Stimulated activated CD8-positive, alpha-beta memory T cell treated with anti-CD3 and anti-CD28 coated beads, Interleukin-7, amount 100 ng/mL, for 1 hour (primary cell): ENCODE measurements at places on chromosomes 11 and 22.

DNA sequence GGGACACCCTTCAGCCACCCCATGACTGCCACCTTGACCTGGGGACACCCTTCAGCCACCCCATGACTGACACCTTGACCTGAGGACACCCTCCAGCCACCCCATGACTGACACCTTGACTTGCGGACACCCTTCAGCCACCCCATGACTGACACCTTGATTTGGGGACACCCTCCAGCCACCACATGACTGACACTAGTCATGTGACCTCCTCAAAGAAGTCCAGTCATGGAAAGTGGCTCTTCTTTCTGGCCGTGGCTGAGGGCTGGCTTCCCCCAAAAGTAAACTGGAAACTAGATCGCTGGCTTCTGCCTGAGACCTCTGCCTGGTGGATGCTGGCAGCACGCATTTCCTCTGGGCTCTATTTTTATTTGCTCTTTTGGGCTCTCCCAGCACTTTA is 28.4 kb downstream of the ARFGAP2 start:
- no peak for DNase-seq

DNA sequence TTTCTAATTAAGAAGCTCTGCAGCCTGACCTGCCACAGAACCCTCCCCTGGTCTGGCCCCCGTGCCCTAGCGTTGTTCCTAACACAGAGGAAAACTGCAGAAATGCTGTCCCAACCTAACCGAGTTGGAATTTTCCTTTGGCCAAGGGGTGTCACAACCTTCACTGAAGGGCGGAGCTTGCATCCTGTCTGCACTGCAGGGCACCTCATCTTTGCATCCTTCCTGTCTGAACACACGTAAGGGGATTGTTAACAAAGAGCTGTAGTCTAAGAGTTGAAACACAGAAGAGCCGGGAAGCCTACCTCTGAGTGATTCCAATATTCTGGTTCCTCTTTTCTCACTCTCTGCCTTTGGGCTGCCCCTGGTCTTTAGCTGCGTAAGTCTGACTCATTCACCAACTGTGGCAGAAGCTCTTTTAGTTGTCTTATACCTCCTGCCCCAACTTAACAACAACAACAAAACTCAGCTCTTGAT is 1.6 kb downstream of the DIXDC1 start:
- no peak for DNase-seq

DNA sequence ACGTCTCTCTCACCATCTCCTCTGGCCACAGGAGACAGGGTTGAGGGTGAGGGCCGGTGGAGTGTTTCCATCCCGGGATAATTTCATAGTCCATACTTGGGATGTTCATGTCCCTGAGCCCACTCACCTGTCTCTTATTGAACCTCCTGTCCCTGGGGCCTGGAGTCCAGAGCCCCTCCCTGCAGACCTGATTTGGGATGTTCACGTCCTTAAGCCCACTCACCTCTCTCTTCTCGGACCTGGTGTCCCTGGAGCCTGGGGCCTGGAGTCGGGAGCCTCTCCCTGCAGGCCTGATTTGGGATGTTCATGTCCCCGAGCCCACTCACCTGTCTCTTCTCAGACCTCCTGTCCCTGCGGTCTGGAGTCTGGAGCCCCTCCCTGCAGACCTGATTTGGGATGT is 868.2 kb downstream of the BRD1 start:
- no peak for DNase-seq

DNA sequence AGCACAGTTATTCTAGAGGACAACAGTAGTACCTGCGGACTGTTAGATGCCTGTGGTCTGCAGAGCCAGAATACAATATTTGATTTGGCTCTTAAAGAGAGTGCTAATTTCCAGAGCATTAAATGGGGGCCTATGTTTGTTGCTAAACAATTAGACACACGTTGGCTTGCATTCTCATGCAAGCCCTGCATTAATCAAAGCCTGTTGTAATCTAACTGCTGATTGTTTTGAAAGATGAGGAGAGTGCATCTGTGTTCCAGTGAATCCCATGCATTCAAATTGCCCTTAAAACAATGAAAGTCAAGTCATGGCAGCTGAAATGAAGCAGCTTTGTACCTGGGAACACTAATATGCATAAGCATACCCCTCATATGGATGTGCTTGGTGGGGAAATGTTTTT is 419.4 kb downstream of the DYNC2H1 start:
- DNase-seq, result no peak

GRCh38 chr22:38870312-38870741 is 1.7 kb downstream of the CBX6 start:
- DNase-seq, result peak; percentile 84

DNA sequence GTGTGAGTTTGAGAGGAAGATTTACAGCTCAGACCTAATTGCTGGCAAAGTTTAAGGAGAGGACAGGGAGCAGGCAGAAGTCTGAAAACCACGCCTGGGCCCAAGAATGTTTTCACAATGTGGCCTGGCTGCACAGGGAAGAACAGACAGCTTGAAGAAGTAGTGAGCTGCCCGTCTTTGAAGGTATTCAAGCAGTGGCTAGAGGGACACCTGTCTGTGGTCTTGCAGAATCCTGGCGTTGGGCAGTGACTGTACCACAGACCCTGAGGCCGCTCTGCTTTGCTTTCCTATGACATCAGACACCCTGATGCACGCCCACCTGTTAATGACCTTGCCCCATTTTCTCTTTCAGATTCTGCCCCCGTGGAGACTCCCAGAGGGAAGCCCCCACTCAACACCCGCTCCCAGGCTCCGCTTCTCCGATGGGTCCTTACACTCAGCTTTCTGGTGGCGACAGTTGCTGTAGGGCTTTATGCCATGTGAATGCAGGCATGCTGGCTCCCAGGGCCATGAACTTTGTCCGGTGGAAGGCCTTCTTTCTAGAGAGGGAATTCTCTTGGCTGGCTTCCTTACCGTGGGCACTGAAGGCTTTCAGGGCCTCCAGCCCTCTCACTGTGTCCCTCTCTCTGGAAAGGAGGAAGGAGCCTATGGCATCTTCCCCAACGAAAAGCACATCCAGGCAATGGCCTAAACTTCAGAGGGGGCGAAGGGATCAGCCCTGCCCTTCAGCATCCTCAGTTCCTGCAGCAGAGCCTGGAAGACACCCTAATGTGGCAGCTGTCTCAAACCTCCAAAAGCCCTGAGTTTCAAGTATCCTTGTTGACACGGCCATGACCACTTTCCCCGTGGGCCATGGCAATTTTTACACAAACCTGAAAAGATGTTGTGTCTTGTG is 6.6 kb upstream of the MCM5 start:
- DNase-seq, result no peak

- no peak for DNase-seq
These were observed 33.4 kb downstream of the AMBRA1 start for GRCh38 chr11:46560300-46560991.

DNA sequence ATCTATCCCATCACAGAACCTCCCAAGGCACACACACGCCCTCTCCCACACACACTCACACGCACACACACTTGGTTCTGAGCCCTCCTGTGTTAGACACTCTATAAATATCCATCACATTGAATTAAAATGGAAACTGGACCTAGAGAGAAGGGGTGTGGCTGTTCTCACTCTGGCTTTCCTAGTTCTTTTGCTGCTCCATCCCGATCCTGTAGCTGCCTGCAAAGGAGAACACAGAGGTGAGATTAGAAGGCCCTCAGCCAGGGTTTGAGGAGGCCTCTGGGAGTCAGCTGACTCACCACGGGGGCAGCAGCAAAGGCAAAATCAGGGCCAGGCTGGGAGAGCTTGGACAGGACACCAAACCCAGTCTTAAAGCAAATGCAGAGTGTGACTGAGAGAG is 192.3 kb upstream of the CADM1 start:
- DNase-seq, result no peak

DNA sequence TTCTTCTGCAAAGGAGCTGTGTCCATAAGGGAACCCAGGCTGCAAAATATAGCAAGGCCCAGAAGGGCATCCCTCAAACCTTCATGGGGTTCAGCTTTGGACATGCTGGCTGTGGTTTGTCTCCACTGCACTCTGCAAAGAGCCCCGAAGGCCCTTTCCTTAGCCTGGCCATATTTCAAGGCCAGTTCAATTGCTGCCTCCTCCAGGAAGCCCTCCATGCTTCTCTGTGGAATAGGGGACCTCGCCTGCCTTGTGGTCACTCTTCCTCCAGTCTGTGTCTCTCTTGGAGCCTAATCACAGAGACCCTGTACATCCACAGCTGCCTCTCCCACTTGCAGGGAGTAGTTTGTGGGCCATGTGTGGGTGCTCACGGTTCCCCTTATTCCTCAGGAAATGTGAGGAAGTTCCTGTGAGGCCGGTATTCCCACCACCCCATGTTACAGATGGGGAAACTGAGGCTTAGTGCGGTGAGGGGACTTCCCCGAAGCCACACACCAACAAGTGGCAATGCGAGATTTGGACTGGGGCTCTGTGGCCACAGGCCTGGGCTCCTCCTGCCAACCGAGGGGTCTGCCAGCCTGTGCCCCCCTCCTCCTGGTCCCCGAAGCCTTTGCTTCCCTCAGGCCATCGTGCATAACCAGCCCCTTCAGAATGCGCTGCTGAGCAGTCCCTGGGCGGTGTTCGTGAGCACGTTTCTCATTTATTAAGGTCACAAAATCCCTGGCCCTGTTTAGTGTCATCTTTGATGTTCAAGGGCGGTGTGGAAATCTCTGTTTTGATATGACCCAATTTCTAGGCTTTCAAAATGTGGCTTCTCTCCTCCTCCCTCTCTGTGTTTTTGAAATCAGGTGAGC is 65.8 kb downstream of the PARVB start:
- DNase-seq, result no peak

GRCh38 chr22:40718250-40719204 is 39.2 kb downstream of the MCHR1 start:
- no peak for DNase-seq

DNA sequence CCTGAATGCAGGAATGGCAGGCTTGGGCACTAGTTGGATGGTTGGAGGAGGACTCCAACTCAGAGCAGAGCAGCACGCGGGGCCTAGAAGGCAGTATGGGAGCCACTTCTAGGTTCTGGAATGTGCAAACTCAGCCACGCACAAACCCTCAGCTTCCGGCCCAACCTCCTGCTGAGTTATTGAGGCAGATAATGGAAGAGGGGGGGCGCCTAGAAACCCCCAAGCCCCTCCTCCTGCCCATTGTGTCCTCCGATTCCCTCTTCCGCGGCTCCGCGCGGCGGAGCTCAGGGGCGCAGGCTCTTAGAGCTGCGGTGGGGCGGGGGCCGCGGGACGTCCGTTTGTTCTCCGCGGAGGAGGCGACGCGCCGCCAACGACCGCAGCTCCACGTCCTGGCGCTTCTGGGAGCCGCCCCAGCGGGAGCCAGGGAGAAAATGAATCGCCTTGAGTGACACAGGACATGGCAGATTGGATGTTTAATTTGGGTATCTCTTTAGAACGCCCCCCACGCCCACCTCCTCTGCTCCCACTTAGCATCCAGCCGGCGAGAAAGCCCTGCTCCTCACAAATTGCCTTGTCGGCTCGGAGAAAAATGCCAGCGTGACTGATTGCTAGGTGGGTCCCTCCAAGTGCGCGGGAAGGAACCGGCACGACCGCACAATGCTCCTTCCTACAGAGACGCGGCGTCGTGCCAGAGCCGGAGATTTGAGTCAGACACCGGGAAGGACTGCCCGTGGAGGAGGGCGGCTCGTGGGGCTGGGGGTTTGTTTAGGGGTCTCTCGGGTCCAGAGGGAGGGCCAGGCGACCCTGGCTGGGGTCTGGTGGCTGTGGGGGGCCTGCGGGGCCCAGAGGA is 144.6 kb downstream of the NECTIN1 start:
- no peak for DNase-seq

GRCh38 chr22:36611241-36611976 is 82.4 kb upstream of the EIF3D start:
- DNase-seq, result no peak

DNA sequence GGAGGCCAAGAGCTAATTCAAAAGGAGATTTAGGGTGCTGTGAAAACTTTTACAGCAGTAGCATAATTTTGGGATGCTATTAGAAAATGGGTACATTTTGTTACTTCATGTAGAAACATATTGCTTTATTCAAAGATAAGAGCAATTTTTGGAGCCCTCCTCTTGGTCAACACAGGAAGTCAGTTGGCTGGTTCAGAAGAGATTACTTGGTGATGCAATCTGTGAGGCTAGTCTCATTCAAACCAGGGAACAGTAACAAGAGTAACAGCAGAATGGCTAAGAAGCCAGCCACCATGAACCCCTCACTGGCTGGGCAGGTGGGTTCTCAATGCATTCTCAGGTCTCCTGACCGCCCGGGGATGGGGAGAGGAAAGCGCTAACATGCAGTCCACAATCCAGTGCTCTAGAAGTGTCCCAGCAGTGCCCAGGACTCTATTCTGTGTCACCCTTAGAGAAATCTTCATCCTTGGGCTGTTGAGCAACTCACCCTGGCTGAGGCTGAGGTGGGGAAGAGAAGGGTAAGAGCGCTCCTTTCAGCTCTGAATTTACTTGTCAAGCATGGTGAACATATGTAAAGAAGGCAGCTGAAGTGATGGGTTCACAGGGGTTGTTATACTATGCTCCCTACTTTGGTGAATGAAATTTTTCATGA is 262.2 kb upstream of the UBASH3B start:
- no peak for DNase-seq

DNA sequence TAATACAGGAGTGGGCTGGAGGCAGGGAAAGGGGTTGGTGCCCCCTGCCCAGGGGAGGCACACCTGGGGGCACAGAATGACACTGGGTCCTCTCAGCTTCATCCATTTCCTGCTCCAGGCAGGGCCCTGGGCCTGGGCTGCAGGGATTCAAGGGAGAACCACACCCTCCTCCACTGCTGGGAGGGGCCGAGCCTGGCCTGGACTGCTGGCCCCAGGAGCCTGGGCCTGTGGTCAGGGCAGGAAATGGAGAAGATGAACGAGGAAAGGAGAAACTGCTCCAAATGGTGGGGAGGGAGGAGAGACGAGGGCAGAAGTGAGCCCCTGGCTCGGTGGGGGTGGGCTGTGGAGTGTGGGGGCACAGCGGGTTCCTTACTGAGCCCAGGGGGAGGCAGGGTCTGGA is 38.1 kb upstream of the KCNQ1OT1 start:
- no peak for DNase-seq

GRCh38 chr22:29154364-29155048 is 51.2 kb upstream of the EMID1 start:
- DNase-seq, result peak; percentile 37

GRCh38 chr11:3723014-3723708 is 52.0 kb upstream of the CHRNA10 start:
- no peak for DNase-seq

DNA sequence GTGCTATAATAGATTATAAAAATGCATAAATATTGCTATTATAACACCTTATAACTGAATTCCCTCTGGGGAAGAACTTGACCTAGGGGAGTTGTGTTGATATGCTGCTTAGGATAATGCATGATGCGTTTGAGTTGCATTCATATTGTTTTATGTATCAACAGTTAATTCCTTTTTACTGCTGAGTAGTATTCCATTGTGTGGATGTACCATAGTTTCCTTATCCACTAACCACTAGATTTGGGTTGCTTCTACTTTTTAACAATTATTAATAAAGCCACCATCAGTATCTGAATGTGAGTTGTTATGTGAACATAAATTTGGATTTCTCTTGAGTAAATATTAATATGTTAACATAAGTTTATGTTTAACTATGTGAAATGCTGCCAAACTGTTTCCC is 19.7 kb upstream of the LRRC4C start:
- DNase-seq, result no peak

- DNase-seq, result no peak
These were observed 1.1 kb downstream of the IL18BP start for GRCh38 chr11:71999798-72000197.
